Activated T-helper 1 cell treated with anti-CD3 and anti-CD28 coated beads, Interleukin-12 subunit alpha, Interleukin-12 subunit beta, Interleukin-2, Interleukin-4 antibody, amounts not matched to agents 30 ng/mL and 10 ng/mL and 1 ng/mL, durations not matched to agents 14 hours and 24 hours and 36 hours (primary cell): ENCODE measurements at places on chromosomes 12 and 14.

DNA sequence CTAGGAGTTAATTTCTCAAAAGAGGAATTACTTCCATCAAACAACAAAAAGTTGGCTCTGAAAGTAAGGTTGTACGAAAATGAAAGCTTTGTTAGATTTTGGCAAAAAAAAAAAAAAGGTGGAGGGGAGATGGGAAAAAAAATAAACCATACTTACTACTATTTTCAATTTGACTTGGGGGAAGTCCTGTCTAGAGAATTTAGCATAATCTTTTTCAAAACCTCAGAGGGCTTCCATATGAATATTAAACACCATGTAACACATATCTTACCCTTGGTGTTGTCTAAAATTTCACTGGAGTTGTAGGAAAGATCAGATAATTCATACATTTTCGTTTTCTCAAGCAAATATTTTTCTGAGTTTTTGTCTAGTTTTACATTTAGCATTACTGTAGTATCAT, 17.5 kb downstream of the GRIP1 start:
- DNase-seq, result no peak

DNA sequence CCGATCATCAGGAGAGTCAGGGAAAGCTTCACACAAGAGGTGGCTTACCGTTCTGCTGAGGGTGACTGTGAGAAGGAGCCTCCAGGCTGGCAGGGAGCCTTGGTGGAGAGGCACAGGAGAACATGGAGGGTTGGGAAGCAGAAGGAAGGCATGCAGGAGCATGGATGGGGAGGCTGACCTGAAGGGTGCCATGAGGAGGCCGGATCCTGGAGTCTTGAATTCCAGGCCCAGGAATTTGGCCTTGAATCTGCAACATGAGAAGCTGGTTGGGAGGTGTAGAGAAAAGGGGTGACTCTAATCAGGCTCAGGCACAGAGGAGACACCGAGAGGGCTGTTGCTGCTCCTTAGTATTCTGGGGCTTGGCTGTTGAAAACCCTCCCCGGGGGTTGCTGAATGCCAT, 130.2 kb downstream of the PELI2 start:
- DNase-seq, result no peak

DNA sequence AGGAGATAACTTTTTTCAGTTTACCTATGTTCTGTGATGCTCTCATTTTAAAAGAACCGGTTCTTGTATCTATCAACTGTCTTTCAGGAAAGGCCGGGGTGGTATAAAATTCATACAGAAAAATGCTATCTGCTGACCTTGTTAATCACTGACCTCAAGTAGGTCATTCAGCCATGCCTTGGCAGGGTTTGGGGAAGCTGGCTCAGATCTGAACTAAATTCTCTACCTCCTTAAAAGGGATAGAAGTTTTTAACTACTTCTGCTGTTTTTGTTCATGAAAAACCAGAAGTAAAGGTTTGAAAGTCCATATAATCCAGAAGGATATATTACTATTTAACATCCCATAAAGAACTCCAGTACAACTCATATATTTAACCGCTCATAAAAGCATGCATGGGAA, 10.1 kb downstream of the MYRFL start:
- no peak for DNase-seq

DNA sequence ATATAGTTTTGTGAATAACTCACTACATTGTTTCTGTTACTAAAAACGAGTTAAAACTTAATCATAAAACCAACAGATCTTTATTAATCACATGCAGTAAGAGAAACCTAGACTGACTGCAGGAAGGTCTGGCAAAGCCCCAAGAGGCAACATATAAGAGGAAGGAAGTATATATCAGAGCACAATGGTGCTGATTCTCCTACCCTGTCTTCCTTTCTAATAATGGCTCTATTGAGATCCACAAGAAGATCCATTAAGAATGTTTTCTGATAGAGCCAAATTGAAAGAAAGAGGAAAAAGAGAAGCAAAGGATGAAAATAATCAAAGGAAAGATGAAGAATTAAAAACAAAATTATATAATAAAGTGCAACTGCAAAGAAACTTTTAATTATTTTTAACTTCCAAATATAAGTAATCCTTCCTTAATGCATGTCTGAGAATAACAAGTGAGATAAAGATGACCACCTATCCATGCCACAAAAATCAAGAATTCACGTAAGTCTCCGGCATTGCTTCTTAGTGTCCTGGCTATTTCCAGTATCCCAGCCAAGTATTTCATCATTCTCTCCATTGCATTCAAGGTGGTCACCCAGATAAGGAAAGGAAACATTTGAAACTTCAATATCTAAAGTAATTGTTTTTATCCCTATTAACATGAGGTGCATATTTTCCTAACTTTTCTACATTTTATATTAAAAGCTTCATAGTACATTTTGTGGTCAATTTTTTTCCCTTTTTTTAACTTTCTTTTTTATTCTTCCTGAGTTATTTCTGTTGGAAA, 62.2 kb downstream of the SOX5 start:
- no peak for DNase-seq

- no peak for DNase-seq
Measured at GRCh38 chr12:54581412-54581811, 7.0 kb downstream of the PPP1R1A start.

GRCh38 chr14:85223667-85224066, 306.3 kb upstream of the FLRT2 start:
- no peak for DNase-seq

GRCh38 chr12:112617153-112617505, 174.4 kb upstream of the RPH3A start:
- no peak for DNase-seq

- peak; percentile 83 for DNase-seq
Measured at GRCh38 chr12:49967042-49967776, 5.5 kb downstream of the AQP5 start.

GRCh38 chr14:29354486-29354885, 573.2 kb downstream of the PRKD1 start:
- no peak for DNase-seq

- DNase-seq, result no peak
Measured at GRCh38 chr14:47200740-47201139, 474.7 kb downstream of the MDGA2 start.

DNA sequence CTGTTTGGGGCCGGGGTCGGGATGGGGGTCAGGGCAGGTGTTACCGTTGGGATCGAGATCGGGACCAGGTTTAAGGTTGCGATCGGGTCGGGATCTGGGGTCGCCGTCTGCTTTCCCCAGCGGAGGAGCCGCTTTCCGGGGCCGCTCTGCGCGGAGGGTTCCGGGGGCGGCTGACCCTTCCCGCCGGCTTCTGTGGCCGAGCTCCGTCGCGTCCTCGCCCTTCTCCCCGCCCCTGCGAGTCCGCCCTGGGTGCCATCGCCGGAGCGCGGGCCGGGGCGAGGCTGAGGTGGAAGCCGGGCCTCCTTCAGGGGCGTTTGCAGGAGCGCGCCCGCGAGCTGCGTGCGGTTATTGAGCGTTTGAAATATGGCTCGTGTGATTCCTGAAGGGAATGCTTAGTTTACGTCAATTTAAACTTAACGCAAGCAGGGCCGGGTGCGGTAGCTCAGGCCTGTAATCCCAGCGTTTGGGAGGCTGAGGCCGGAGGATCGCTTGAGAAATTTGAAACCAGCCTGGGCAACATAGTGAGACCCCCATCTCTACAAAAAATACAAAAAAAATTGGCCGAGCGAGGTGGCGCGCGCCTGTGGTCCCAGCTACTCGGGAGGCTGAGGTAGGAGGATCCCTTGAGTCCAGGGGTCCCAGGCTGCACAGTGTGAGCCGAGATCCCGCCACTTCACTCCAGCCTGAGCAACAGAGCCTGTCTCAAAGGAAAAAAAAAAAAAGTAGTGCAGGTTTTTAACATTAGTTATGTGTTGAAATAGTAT, 620 bp downstream of the PGAM5 start:
- DNase-seq, result peak; percentile 25

GRCh38 chr12:48779869-48780268, 9.0 kb downstream of the ADCY6 start:
- no peak for DNase-seq

DNA sequence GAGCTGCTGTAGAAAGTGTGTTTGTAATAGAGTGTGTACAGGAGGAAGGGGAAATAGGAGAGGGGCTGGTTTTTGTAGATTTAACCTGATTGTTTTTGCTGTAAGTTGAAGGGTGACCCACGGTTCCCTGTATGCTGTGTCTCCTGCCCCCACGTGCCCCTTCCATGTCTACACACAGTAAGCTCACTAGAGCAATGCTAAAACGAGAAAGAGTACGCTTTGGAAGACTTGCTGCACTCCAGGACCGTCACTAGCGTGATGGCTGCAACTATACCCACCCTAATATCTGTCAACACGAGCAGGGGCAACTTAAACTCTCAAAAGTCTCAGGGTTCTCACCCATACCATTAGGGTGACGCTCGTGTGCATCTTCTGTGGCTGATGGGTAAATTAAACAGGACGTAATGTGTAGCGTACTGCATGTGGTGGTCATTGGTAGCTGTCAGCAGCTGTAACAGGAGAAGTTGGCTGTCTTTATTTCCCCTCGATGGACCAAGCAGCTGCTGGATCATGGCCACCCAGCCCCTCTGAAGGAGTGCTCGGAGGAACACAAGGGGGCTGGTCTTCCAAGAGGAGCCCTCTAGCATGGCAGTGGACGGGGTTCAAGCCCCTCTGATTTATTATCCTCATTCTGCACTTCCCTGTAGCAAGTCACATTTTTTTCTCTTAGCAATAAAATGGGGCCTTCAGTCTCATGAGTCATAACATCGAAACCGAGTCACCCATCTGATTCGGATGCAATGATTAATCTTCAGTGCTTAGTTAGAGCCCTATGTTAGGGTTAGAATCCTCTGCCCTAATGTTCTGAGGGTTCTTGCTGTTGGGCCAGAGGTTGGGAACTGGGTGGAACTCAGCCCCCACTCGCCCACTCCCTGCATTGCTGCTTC, 14.0 kb downstream of the CCND2 start:
- DNase-seq, result no peak

GRCh38 chr12:113659416-113659815, 187.7 kb upstream of the LHX5 start:
- no peak for DNase-seq

- no peak for DNase-seq
Measured at GRCh38 chr12:87283886-87284285, 745.3 kb downstream of the C12orf50 start.

GRCh38 chr14:99357916-99358390, 86.0 kb upstream of the BCL11B start:
- DNase-seq, result no peak

DNA sequence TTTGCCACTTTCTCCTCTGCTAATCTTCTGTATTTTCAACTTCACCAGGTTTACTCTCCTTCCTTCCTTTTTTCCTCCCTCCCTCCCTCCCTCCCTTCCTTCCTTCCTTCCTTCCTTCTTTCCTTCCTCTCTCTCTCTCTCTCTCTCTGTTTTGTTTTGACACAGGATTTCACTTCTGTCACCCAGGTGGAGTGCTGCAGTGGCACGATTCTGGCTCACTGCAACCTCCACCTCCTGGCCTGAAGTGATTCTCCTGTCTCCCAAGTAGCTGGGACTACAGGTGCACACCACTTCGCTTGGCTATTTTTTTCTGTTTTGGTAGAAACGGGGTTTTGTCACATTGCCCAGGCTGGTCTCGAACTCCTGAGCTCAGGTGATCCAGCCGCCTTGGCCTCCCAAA, 181.2 kb upstream of the BTG1 start:
- DNase-seq, result no peak

DNA sequence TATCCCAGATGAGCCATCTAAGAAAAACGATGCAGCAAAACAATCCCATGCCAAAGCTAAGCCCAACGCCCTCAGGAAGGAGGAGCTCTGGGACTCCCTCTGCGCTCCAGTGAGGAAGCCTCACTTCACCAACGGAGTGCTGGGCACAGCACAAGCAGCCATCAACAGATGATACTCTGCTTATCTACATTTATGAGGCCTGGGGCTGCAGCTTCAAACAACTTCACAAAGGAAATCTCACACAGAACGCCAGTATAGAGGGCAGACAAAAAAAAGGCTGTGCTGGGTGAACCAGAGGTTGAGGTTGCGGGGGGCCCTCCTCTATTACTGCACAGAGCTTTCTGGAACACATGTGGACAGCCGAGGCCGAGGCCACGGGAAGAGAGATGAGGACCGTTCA, 34.9 kb upstream of the GPR68 start:
- no peak for DNase-seq

- DNase-seq, result no peak
Measured at GRCh38 chr12:15984097-15984800, 73.1 kb downstream of the DERA start.

GRCh38 chr12:2396448-2396871, 343.7 kb downstream of the CACNA1C start:
- no peak for DNase-seq

- DNase-seq, result no peak
Measured at GRCh38 chr12:7101694-7102131, 7.3 kb downstream of the C1RL start.

DNA sequence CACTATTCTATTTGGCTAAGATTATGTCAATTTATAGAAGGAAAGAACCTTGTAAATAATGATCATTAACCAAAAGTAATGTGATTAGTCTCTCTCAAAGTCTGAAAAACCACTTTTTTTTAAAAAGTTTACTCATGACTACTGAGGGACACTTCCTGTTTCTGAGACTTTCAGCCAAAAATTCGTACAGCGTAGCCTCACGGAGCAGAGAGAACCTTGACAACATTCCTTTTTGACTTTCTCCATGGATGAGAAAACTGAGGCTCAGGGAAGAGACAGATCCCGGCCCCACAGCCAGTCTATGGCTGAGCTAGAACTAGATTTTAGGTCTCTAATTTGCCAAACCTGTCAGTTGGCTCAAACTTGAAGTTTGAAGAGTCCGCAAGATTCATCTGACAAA, 68.2 kb downstream of the DAD1 start:
- no peak for DNase-seq

DNA sequence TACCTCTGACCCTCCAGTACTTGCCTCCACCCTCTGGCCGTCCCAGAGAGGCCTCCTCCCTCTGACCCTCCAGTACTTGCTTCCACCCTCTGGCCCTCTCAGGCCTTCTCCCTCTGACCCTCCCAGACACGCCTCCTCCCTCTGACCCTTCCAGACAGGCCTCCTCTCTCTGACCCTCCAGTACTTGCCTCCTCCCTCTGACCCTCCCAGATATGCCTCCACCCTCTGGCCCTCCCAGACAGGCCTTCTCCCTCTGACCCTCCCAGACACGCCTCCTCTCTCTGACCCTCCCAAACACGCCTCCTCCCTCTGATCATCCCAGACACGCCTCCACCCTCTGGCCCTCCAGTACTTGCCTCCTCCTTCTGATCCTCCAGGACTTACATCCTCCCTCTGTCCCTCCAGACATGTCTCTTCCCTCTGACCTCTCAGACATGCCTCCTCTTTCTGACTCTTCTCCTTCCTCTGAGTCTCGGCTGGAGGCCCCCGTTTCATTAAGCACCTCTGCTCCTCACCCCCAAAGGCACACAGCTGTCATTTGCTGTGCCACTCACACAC, 71.9 kb downstream of the PHETA1 start:
- no peak for DNase-seq

DNA sequence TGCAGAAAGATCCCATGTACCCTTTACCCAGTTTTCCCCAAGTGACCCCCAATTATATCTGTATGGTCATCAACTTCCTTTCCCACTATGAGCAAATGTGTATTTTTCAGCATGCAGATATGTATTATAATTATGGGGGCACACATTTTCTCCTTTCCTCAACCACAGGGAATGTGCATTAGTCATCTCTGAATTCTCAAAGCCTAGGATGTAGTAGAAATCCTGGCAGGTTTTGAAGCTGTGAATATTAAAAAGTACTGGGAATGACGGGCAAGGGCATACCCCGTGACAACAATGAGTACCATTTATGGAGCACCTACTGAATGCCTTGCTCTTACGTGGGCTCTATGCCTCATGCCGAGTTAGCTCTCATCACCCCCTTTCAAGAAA, 71.5 kb downstream of the VWF start:
- DNase-seq, result no peak

- DNase-seq, result no peak
Measured at GRCh38 chr14:103256406-103256805, 77.6 kb upstream of the EIF5 start.
